Diencephalon (tissue), 1 donor: ENCODE measurements at places on chromosomes 3 and 15. TPM values are rescaled to one million over a fixed set of nuclear protein-coding genes. Genes with fewer than 3 reads are reported as not detected.

The TRPM1 gene
- not detected for total RNA-seq

The SOX2 gene
- 188 TPM for total RNA-seq

The STX19 gene
- total RNA-seq, result not detected

The B3GALNT1 gene
- 225 TPM for total RNA-seq

The NANOGP8 gene
- total RNA-seq, result 0.69 TPM

The LSM3 gene
- total RNA-seq, result 10.4 TPM

The PLAAT1 gene
- total RNA-seq, result 13.6 TPM

The DLL4 gene
- total RNA-seq, result 5.1 TPM

The TXNRD3 gene
- total RNA-seq, result 15.7 TPM

The CYP8B1 gene
- not detected for total RNA-seq

The CFAP44 gene
- total RNA-seq, result 20.3 TPM

The SMARCC1 gene
- 71.5 TPM for total RNA-seq

The MYH15 gene
- 1.2 TPM for total RNA-seq

The MAGI1 gene
- total RNA-seq, result 108 TPM

The ARL14 gene
- not detected for total RNA-seq

The GOLGA8M gene
- not detected for total RNA-seq

The LOXL1 gene
- 7.4 TPM for total RNA-seq

The NBEAL2 gene
- total RNA-seq, result 4.6 TPM

The ADGRG7 gene
- not detected for total RNA-seq

The ZNF620 gene
- total RNA-seq, result 16.4 TPM

The CHRD gene
- 6.0 TPM for total RNA-seq

The SYNPR gene
- 105 TPM for total RNA-seq

The MKRN2OS gene
- 0.92 TPM for total RNA-seq

The CHDH gene
- 3.9 TPM for total RNA-seq

The PRRT3 gene
- 9.9 TPM for total RNA-seq

The ERICH6 gene
- 0.46 TPM for total RNA-seq

The CCDC54 gene
- total RNA-seq, result not detected

The OR5K2 gene
- not detected for total RNA-seq

The HHLA2 gene
- not detected for total RNA-seq

The CPN2 gene
- total RNA-seq, result not detected

The CHRFAM7A gene
- total RNA-seq, result 14.8 TPM
